Hepatic stellate cell (primary cell): ENCODE measurements at places on chromosomes 1 and 21.
A peak's percentile ranks its signal among the peaks of the same experiment; 100 is the strongest.

DNA sequence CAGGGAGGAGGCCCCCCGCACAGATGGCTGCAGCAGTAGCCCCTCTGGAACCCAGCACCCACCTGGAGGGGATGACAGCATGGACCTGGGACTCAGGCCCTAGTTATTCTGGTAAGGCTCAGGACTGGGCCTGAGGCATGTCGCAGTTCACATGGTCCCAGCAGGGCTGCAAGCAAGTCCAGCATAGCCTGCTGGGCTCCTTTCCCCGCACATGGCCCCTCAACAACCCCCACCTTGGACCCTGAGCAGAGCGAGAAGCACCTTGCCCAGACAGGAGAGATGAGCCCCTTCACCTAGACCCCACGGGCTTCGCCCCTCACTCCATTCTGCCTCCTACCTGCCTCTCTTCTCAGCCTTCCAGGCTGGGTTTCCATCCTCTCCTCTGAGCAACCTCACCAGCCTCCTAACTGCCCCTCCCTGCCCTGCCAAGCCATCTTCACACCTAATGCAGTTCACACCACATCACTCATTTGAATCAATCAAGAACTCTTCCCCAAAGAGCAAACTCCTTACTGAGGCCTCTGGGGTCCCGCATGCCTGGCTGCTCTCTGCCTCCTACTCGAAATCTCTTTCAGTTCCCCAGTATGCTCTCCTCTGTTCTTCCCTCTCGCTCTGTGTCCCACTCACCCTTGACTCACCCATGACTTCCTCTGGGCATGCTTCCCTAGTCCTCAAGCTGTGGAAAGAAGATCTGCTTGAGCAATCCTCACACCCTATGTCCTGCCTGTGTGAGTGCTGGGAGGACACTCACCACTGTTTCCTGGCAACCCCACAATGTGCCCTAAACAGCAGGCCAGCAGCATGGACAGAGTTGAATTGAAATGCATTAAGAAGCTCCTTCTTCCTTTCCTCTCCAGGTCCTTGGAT lies 9.4 kb upstream of the THEMIS2 start:
- peak; percentile 96 for DNase-seq

GRCh38 chr1:30830537-30830936 lies 73.0 kb upstream of the LAPTM5 start:
- DNase-seq, result no peak

DNA sequence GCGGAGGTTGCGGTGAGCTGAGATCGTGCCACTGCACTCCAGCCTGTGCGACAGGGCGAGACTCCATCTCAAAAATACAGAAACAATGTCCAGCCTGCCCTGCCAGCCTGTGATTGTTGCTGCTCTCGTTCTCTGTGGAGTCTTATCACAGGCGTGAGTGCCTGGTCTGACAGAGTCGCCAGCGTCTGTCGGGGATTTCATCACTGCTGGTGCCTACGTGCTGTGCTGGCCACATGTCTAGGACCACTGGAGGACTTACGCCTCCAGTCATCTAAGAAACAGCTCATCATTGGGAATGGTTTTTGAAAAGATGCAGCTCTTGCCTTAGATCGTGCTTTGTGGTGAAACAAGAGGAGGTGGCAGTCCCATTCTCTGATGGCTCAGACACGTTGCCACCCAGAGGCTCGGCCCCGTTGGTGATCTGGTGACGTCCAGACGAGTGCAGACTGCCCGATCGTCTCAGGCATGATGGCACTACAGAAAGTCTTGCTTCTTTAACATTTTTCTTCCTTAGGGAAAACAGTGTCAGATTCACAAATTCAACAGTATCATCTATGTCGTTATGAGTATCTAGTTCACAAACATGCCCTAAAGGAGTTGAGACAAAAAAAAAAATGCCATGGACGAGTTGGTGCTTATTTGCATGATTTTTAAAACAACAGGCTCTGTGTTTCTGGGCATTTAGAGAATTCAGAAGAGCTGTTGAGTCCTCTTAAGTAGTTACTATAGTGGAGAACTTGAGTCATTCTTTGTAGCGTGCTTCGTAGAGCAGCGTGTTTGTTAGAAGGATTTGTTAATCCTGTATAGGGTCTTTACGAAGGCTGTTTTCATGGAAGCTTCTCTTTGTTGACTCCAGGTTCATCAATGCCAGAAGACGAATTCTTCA lies 47.5 kb downstream of the CBS start:
- no peak for DNase-seq

GRCh38 chr1:8076176-8076575 lies 50.1 kb upstream of the ERRFI1 start:
- DNase-seq, result no peak

DNA sequence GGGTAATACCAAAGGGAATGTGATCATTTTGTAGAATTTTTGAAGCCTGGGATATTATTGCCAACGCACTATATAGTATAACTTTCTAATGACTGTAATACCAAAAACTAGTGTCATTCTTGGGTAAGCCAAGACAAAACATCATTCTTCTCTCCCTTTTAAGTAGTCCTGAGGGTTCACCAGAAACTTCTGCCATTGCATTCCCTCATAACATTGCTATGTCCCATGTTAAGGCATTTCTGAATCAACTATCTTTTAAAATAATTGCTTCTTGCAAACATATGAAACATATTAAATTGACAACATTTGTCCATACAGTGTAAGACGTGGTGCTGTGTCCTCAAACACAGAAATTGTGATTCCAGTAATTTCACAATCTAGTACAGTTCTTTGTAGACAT lies 29.9 kb upstream of the C1orf21 start:
- DNase-seq, result no peak

DNA sequence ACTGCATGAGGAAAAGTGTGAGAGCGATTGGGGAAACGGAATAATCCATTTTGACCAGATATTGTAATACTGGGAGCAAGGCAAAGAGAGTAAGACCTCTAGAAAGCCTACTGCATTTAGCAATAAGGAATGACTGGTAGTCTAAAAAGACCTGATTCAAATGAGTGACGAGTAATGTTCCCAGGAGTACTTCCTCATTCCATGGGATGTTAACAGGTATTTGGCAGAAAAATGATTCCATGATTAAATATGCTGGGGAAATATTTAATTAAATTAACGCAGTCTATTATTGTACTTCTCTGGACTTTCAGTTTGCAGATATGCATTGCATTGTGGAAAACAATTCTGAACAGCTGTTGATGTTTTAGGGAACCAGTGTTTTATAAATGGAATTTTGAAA lies 105.5 kb downstream of the RPE65 start:
- DNase-seq, result no peak
